ENCODE measurements at places on chromosomes 3 and 15. TPM values are rescaled to one million over a fixed set of nuclear protein-coding genes. Genes with fewer than 3 reads are reported as not detected.

Gene ERICH6
- total RNA-seq = not detected

Gene TERC
- 454 TPM for total RNA-seq

Gene CHAC1
- 10.4 TPM for total RNA-seq

Gene SH2D7
- 0.31 TPM for total RNA-seq

Gene PLA2G4E
- total RNA-seq = not detected

Gene KCNMB3
- 1.9 TPM for total RNA-seq

Gene LXN
- total RNA-seq = not detected

Gene ALS2CL
- total RNA-seq = 15.0 TPM

Gene C3orf85
- not detected for total RNA-seq

Gene SPINK8
- not detected for total RNA-seq

Measured in myocyte (in vitro differentiated cells).